ENCODE measurements at places on chromosomes 4 and X.

DNA sequence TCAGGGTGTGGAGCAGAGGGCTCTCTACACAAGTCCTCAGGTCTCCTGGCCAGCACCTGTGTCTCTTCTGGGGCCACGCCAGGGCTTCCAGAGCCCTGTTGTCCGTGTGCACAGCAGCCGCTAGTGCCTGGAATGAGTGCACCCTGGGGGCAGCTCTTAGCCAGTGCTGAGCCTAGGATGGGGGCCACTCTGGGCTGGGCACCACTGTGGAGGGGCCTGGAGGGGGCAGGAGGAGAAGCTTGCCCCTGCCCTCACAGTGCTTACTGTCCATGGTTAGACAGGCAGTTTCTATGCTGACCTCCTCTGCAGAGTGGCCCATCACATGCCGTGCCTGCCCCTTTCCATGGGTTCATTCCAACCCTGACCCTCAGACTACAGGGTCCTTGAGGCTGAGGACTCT is 42.7 kb upstream of the GRPEL1 start:
- no peak for DNase-seq

DNA sequence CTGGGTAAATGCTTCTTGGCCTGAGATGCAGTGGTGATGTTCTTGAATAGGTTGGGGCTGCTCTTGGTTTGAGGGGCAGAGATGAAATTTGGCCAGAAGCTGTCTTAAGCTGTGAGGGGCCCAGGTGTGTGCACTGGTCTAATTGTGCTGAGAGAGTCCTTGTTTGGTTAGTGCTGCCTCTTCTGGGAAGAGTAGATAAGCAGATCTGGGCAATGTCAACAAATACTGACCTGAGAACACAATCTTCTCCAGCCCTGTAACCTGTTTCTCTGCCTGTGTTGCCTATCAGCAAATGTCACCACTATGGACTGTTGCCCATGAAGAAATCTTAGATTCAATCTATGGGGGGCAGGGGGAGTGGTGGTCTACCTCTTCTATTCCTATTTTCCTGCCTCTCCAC is 17.2 kb upstream of the USP27X start:
- no peak for DNase-seq

GRCh38 chrX:122866532-122866931 is 317.5 kb upstream of the GRIA3 start:
- DNase-seq: no peak

DNA sequence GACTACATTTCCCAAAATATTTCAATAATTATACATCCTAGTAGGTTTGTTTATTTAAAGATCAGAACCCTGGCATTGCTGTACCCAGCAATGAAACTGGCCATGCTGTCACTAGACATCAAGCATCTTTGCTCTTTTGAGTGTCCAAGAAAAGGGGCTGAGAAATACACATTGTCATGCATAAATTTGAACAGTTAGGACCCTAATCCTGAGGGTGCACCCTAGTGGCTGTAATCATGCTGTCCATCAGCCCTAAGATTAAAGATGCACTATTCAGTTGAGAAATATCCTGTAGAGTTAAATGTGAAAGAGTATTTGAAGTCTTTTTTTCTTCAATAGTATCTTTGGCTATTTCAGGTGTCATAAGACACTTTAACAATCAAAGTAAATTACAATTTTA is 108.8 kb downstream of the NFKB1 start:
- no peak for DNase-seq

GRCh38 chr4:26459054-26459755 is 31.1 kb downstream of the CCKAR start:
- DNase-seq: no peak

DNA sequence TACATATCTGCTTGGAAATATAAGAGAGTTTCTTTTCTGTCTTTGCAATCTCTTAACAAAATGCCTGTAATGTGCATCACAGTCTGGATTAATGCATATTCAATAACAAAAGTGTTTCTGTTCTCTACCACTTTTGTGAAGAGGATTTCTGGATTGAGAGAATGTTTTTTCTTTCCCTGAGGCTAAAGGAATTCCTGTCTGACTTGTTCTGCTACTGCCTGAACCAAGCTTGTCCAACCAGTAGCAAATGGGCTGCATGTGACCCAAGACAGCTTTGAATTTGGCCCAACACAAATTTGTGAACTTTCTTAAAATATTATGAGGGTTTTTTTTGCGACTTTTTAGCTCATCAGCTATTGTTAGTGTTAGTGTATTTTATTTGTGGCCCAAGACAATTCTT is 1133.9 kb downstream of the SH3BGRL start:
- no peak for DNase-seq

DNA sequence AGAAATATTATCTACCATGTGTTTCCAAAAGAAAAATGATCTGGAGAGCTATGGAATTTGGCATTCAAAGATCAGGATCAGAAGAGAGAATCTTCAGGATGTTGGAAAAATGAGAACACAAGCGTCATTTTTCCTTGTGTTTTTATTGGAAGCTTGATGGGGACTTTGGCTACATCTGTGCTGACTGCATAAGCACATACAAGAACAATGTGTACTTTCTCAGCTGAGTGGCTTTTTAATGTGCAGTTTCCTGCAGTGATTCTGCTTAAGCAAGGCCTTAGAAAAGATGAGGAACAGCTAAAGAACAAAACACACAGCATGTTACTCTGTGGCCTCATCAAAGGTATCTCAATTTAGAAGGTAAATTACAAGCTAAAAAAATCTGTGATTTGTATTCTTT is 1039.9 kb downstream of the GLUD2 start:
- no peak for DNase-seq

DNA sequence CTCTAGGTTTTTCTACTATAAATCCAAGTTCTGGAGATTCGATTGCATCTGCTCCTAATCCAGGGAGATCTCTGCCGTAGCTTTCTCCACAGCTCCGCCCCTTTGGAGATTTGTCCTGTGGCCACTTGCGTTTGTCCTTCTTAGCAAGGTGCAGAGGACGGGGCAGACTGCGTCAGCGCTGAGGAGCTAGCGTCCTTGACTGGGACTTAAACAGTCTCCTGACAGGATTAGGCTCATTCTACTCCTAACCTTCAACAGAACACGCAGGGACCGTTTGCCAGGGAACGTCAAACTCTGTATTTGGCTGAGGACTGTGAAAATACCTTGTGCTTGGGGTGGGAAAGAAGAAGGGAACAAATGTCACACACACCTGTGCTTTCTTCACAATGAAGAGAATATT is 38.6 kb downstream of the SORBS2 start:
- no peak for DNase-seq

- DNase-seq: no peak
Measured at GRCh38 chr4:57501720-57502119, 391.5 kb upstream of the IGFBP7 start.

- no peak for DNase-seq
Measured at GRCh38 chrX:134562002-134562401, 96.3 kb downstream of the PLAC1 start.

GRCh38 chr4:110540581-110540980 is 64.6 kb downstream of the ENPEP start:
- no peak for DNase-seq

DNA sequence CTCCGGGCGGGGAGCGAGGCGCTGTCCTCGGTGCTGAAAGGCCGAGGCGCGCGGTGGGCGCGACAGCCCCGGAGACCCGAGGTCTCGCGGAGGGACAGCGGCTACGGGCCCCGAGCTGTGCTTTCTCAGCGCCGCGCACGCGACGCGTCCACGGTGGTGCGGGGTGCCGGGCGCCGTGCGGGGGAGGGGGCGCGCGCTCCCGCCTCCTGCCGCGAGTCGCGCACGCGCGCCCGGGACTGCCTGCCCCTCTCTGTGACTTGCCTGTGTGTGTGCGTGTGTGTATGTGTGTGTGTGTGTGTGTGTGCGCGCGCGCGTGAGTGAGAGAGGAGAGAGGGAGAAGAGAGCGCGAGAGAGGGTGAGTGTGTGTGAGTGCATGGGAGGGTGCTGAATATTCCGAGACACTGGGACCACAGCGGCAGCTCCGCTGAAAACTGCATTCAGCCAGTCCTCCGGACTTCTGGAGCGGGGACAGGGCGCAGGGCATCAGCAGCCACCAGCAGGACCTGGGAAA is at the start of gene GRIA2:
Gene GRIA2, plus strand, starts transcription at position 358 of the 511 bp plus-strand sequence. CDS start 315 bp downstream, outside the sequence.
- no peak for DNase-seq

DNA sequence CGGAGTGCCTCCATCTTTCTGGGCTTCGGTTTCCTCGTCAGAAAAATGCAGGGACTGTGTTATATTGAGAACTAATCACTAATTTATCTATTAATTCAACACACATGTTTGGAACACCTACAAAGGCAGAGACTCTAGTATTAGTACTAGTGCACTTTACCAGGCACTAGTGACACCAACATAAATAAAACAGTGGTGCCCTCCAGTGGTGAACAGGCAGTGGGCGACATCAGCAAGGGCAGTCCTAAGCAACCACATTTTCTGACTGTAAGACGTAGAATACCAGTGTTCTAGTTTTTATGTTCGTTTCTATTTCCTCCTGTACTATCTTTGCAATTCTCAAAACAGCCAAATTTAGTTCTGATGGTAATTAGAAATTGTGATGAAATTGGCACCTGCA is 69.1 kb upstream of the UCP1 start:
- DNase-seq: no peak

GRCh38 chrX:148634591-148634990 is 134.2 kb downstream of the AFF2 start:
- DNase-seq: no peak

DNA sequence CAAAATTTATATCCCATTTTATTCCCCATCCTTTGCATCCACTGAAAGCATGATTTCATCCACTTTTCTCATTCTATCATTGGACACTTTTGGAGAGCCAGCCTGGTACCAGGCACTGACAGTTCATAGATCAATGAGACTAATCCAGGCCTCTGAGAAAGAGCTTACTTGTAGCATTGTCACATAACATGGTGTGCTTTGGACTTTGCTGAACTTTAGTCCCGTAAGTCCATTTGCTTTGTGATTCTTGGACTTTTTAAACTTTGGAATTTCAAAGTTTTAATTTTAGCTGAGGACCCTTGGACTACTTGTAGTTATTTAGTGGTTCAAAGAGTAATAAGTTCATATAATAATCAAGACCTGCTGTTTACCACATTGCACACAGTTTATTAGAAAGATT is 11.5 kb downstream of the LIAS start:
- no peak for DNase-seq

DNA sequence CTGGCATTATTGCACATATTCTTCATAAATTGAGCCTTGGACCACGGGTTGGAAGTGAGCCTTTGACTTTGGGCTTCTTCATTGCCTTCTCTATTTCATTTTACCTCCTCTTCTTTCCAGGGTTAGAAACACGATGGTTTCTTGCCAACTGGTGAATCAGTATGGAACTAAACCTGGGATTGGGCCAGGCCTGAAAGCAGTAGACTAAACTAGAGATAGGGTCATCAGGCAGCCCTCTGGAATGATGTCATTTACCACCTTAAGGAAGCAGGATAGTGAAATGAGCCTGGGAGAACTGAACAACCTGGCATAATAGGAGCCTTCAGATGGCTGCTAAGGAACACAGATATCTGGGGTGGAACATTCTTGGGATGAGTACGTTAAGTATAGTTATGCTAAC is 67.5 kb upstream of the ATP8A1 start:
- no peak for DNase-seq

DNA sequence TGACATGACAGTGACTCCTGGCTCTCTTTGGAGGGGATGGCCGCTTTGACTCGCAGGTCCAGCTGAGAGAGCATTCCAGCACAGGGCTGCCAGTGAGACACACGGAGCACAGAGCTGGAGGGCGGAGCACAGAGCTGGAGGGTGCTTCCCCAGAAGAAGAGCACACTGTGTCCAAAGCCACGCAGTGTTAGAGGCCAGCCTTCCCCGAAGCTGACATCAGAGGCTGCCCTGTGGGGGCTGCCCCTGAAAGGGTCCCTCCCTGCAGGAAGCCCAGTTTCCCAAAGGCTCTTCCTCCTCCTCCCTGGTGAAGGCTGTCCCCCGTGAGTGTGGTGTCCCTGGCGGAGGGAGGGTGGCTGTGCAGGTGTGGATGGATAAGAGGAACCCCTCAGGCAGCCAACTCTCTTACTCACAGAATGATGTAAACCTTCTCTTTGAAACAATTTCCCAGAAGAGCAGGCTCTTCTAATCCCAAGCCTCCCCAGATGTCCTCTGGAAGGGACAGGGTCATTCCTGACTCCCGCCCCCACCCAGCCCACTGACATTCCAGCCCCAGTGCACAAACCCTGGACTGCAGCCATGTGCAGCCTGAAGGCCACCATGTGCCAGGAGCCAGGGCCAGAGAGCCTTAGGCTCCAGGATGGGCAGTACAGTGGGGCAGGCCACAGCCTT is 53.4 kb downstream of the PSAPL1 start:
- DNase-seq: no peak

- DNase-seq: no peak
Measured at GRCh38 chrX:75181721-75182120, 25.6 kb upstream of the ABCB7 start.

GRCh38 chr4:41525129-41525528 is 12.8 kb upstream of the LIMCH1 start:
- no peak for DNase-seq

- DNase-seq: no peak
Measured at GRCh38 chrX:150332023-150332422, 31.1 kb upstream of the MAMLD1 start.

DNA sequence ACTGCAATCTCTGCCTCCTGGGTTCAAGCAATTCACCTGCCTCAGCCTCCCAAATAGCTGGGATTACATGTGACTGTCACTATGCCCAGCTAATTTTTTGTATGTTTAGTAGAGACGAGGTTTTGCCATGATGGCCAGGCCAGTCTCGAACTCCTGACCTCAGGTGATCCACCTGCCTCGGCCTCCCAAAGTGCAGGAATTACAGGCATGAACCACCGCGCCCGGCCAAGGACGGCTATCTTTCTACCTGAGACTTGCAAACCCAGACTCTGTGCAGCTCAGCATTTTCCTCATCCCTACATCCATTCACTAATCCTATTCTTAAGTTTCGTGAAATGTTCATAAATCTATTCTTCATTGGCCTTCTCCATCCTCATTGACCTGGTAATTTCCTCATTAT is 330.0 kb downstream of the ANTXR2 start:
- no peak for DNase-seq

DNA sequence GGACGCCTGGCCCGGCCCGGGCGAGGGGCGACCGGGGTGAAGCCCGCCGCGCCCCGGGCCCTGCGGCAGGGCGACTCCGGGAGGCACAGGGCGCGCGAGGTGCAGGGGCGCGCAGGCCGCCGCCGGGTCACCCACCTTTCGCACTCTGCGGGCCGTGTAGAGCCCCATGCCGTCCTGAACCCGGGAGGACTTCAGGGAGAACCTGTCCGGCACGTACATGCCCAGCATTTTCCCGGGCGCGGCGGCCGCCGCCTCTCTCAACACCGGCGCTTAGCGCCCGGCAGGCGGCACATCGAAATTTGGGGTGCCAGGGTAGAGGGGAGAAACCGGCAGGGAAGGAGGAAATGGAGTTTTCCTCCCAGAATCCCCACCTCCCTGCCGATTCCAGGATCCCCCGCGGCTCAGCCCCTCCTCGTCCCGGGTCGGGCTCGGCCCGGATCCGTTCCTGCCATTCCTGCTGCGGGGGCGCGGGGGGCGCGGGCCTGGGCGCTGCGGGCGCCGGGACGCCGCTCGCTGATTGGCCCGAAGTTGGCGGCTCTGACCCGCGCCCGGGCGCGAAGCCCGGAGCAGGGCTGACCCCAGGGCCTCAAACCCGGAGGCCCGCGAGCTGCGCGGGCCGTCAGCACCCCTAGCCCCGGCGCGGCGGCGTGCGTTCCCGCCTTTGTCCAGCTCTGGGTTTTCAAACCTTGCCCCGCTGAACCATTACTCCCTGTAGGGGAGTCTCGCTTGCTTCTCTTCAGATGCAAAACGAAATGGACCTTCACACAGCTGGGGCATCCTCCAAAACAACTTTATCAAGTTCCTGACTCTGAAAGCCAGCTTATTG is at the start of gene PRDM5:
Gene PRDM5, minus strand, starts transcription at position 346 of the 826 bp plus-strand sequence. Its CDS starts 118 bp downstream, at position 228.
- DNase-seq: no peak

GRCh38 chrX:18885328-18886004 is 98.4 kb downstream of the PHKA2 start:
- DNase-seq: no peak
